Muscle of arm (tissue), 14 donors: ENCODE measurements at places on chromosomes 6 and 20. TPM values are rescaled to one million over a fixed set of nuclear protein-coding genes. Genes with fewer than 3 reads are reported as not detected.
A peak's percentile ranks its signal among the peaks of the same experiment; 100 is the strongest.

- DNase-seq: no peak
These were observed 38.1 kb downstream of the IRF4 start for GRCh38 chr6:429515-430121.

DNA sequence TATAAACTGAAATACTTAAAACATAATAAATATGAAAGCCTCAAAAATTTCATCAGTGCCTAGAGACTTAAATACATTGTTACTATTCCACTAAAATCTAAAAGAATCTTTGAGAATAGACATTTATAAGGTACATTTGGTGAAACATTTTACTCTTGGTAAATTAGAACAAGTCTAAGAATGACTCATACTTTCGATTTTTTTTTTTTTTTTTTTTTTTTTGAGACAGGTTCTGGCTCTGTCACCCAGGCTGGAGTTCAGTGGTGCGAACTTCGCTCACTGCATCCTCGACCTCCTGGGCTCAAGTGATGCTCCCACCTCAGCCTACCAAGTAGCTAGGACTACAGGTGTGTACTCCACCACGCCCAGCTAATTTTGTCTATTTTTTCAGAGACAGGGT, 6.4 kb downstream of the FUCA2 start:
- no peak for DNase-seq

DNA sequence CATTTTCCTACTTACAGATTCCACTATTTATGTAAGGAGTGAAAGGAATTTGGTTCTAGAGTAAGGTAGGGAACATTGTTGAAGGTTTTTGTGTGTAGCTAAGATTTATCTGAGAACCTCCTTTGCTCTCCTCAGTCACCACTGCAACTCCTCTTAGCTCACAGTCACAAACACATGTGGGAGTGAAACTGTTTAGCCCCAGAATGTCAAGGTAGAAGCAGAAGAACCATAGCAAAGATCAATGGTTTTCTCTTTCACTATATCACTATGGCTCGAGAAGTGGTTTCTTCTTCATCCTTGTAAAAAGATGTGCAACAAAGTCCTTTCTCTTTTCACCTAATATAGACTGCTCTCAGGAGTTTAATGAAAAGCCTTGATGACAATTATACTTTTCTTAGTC, 6.5 kb upstream of the DEFB112 start:
- DNase-seq: no peak

DNA sequence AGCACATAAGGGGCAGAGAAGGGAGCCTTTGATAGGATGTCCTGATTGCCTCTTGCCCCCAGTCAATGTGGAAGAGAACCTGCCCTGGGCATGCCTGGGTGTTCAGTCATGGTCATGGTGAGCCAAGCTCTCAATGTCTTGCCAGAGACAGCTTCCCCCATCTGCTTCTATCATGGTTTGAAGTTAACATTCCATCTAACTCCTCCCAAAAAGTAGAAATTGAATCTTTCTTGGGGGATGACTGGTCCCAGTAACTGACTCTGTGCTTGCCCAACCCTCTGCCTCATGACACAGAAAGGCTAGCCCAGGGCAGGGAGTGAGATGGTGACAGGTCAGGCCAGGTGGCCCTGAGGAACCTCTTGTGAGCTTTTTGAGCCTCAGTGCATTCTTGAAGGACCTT, 60.1 kb downstream of the ADTRP start:
- no peak for DNase-seq

GRCh38 chr6:90098627-90099026, 198.0 kb downstream of the BACH2 start:
- peak; percentile 54 for DNase-seq

GNMT gene
- 0.88 TPM for polyA plus RNA-seq

BHLHE23 gene
- polyA plus RNA-seq: not detected

LST1 gene
- 6.3 TPM for polyA plus RNA-seq

PKIB gene
- polyA plus RNA-seq: not detected

VSX1 gene
- not detected for polyA plus RNA-seq

HTR1E gene
- not detected for polyA plus RNA-seq

PLA2G7 gene
- polyA plus RNA-seq: 0.84 TPM
